ENCODE measurements at places on chromosomes 1 and 21.

GRCh38 chr1:175591083-175591743 is 152.2 kb downstream of the TNR start:
- no peak for DNase-seq

DNA sequence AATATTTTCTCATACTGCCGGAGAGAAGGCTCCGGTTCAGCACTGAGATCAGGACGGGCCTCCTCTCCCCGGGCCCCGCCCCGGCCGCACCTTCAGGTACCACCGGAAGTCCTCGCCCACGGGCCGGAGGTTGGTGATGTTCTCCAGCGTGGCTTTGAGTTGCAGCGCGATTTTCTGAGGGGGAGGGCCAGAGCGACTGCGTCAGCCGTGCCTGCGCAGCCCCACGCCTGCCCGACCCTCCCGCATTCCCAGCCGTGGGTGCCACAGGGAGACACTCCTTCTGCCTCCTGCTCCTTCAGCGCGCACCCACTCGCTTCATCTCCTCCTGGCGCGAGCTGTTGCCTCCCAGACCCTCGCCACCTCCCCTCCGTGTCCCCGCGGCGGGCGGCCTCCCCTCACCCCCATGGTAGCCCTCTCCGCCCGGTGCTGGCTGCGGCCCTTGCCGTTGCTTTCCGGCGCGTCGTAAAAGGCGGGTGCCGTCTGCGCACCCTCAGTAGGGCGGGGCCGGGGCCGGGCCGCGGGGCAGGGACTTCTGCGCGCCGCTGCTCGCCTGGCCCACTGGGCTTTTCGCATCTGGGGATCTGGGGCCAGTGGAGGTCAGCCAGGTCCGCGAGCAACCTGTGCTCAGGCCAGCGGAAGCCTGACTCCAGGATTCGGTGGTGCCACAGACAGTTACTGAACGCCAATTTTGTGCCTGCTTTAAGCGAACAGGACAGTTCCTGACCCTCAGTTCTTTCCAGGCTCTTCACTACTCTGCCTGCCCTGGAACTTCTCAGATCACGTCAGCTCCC is at the start of gene CZIB:
Gene CZIB (minus strand): TSS at position 464 of the 791 bp plus-strand sequence. CDS start 59 bp downstream, at position 405.
- DNase-seq: peak; percentile 89

DNA sequence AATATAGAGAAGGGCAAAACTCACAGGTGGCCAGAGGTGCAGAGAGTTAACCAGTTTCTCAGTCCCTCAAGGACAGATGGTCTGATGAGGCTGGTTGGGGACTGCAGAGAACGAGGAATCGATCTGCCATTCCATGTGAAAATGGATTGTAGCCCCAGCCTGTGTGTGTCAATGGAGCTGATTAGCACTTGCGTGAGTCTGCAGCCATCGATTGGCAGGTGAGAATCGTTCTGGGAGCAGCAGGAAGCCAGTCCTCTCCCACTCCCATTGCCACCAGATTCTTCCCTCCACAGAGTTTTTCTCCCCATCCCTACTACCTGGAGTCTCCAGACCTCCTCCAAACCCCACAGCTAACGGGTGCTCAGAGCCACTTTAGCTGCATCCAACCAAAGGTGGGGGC is 18.3 kb upstream of the PSMB2 start:
- no peak for DNase-seq

- no peak for DNase-seq
Observed at GRCh38 chr1:9302745-9303524, 10.2 kb downstream of the SPSB1 start.

- DNase-seq: no peak
Observed at GRCh38 chr1:114319418-114319817, 165.7 kb upstream of the SYT6 start.

DNA sequence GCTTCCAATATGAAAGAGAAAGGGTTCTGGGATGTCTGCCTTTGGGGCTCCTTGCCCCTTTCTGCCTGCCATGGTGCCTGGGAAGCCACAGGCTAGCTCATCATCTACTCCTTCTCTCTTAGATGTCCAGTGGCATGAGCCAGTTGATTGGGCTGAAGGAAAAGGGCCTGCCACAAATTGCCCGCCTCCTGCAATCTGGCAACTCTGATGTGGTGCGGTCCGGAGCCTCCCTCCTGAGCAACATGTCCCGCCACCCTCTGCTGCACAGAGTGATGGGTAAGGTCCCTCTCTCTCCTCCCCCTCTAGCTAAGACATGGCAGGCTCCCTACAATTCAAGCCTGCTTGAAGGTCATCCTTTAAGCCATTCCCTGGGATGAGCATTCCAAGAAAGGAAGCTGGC is 41.0 kb downstream of the PKP1 start:
- DNase-seq: no peak

DNA sequence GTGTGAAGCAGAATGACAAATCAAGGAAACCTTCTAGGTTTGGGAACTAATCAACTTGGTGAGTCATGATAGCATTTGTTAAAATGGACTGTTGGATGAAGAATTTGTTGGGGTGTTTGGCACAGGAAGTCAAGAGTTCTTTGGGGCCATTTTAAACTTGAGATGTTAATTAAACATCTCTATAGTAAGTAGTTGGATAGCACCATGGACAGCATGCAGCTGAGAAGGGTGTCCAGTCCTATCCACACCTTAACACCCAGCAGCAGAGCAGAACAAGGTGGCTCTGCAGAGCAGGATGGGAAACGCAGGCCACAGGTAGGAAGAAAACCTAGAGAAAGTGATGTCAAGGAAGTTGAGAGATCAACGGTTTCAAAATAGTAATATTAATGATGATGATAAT is 52.5 kb downstream of the TNR start:
- no peak for DNase-seq

DNA sequence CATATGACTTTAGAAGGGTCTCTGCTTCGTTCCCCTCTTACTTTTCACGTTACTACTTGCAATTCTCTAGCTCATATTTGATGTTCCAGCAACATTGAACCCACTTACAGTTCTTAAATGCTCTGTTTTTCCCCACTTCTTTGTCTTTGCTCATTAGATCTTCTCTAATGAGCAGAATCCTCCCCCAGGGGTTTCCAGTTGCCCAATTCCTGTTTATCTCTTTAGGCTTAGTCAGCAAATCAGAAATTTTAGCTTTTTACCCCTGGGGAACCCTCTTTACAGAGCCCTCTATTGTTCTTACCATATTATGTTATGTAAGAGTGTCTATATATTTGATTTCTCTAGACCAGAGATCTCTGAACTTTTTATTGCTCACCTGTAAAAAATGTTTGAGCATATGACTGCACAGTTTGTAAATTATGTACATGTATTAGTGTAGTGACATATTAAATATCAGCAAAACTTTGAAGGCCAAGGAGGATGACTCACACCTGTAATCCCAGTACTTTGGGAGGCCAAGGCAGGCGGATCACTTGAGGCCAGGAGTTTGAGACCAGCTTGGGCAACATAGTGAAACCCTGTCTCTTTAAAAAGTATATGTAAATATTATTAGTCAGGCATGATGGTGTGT is 71.4 kb downstream of the FNBP1L start:
- no peak for DNase-seq
